Globus pallidus (tissue), 1 donor: ENCODE measurements at places on chromosomes 12 and 14.

- DNase-seq: peak; percentile 67
These were observed 2.2 kb downstream of the ENDOU start for GRCh38 chr12:47722941-47723631.

DNA sequence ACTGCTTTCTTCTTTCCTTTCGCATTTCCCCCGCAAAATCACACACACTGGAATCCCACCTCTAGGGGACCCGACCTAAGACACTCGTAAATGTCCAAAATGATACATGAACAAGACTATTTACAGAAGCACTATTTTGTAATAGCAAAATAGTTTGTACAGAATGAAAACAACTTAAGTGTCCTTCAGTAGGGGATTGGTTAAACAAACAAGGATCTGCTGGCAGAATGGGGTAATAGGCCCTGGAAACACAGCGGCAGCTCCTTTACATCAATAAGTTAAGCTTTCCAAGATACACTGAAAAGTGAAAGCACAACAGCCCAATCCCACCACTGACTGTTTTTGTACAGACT lies 48.8 kb downstream of the LTBP2 start:
- no peak for DNase-seq

DNA sequence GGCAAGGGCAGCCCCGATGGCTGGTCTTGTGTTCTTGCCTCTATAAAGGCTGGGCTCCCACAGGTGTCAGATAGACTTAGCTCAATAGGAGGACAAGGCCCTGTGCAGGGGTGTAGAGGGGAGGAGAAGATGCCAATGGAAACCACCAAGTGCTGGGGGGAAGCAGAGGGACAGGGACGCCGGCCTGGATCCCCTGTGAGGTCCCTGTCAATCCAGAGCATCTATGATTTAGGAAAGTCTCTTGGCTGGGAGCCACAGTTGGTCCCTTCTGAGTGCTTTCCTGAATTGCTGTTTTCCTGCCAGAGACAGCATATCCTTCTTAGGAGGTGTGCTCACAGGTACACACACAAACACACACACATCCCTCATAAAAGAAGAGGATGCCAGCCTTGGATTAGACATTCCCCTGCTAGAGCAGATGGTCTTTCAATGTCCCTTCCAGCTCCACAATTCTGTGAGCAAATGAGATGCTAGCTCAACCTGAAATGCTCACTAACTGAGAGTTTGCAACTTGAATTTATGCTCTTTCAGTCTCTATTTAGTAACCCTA lies 62.7 kb downstream of the TTC7B start:
- DNase-seq: no peak

GRCh38 chr12:56803750-56804149 lies 40.6 kb downstream of the HSD17B6 start:
- DNase-seq: no peak

- no peak for DNase-seq
These were observed 527.2 kb downstream of the MED13L start for GRCh38 chr12:115750340-115750739.

DNA sequence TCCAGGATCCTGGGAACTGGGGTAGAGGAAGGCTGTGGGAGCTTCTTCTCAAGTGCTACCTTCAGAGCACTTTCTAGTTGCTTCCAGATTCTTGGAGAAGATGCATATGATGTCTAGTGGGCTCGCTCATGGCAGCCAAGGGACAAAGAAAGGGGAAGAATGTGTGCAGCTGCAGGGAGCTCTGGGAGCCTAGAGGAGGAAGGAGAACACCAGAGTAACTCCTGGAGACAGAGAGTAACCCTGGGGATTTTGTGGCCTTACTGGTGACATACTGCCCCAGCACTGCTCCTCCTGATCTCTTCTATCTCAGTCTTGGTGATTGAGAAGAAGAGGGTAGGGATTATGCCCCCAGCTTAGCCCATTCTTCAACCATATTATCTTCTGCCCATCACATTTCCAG lies 10.3 kb upstream of the SP7 start:
- DNase-seq: no peak

GRCh38 chr12:48776956-48777355 lies 11.9 kb downstream of the ADCY6 start:
- no peak for DNase-seq

DNA sequence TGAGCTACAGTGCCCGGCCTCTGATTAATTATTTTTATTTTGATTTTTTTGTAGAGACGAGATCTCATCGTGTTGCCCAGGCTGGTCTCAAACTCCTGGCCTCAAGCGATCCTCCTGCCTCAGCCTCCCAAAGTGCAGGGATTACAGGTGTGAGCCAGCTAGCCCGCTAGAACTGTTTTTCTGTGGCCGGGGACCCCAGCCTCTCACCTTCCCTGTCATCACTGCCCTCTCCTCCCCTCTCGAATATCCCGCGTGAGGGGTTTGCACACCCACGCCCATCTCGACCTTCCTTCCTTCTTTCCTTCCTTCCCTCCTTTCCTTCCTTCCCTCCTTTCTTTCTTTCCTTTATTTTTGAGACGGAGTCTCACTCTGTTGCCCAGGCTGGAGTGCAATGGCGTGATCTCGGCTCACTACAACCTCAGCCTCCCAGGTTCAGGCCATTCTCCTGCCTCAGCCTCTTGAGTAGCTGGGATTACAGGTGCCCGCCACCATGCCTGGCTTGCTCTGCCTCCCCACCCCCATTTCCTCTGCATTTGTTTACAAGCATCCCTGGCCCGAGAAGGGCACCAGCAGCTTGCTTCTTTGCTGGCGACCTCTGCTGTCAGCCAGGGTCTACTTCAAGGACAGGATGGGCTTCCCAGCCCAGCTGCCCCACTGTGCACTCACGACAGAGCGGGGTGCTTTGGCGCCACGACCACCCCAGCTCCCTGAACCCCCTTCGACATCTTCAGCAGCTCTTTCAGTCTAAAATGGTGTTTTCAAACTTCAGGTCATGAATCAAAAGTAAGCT lies 4.3 kb upstream of the TRAF3 start:
- no peak for DNase-seq

GRCh38 chr14:44995770-44996294 lies 33.8 kb downstream of the TOGARAM1 start:
- DNase-seq: peak; percentile 41

DNA sequence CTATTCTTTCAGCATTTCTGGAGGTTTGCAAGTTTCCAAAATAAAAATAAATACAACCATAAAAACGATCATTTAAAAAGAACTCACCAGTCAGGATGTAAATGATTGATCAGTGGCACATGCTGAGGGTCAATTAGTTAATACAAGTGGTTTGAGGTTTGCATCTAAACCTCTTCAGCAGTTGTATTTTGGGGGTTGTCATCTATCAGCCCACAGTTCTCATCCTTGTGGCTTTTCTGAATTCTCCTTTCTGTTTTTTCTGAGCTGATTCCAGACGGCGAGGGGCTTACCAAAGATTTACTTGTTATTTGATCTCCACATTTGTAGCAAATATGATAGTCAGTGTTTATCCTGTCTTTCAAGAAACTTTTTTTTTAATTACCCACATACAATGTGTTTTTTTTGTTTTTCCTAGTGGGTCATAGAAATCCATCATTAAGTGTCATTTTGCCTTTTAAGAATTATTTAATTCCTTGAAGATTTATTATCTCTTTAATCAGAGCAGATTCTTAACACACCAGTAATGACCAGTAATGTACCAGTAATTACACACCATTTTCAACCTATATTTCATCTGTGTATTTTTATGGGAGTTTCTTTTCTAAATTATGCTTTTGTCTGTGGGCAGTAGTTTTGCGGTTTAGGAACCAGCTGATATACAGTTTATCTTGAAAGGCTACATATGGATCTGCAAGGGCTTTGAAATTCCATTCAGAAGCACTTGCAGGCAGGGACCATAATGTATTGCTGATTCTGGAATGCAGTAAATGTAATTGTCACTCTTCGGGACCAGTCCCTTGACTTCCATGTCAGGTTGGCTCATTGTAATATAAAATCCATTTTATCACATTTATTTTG lies 56.3 kb upstream of the DAAM1 start:
- no peak for DNase-seq

DNA sequence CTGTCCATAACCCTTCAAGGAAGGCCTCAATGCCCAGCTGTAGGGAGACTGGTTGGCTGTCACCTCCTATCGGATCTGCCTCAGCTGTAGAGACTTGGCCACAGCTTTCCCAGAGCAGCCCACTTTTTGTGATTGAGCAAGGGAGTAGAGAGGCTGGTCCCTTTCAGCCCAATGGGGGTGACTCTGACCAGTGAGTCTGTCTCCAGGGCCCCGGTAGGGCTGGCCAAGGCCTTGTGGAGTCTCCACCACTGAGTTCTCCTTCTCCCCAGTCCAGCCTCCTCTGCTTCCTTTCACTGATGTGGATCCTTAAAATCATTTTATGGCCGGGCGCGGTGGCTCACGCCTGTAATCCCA lies 14.5 kb upstream of the HPD start:
- DNase-seq: no peak

- DNase-seq: no peak
These were observed 22.2 kb downstream of the AGAP2 start for GRCh38 chr12:57716305-57716704.

- DNase-seq: peak; percentile 29
These were observed 63.3 kb upstream of the HSPB8 start for GRCh38 chr12:119115296-119115905.

GRCh38 chr14:94307410-94307992 lies 14.4 kb upstream of the SERPINA10 start:
- DNase-seq: no peak

GRCh38 chr12:56687223-56688128 lies 608 bp downstream of the PTGES3 start:
- peak; percentile 53 for DNase-seq

GRCh38 chr14:94407906-94408305 lies 19.5 kb upstream of the SERPINA1 start:
- no peak for DNase-seq

DNA sequence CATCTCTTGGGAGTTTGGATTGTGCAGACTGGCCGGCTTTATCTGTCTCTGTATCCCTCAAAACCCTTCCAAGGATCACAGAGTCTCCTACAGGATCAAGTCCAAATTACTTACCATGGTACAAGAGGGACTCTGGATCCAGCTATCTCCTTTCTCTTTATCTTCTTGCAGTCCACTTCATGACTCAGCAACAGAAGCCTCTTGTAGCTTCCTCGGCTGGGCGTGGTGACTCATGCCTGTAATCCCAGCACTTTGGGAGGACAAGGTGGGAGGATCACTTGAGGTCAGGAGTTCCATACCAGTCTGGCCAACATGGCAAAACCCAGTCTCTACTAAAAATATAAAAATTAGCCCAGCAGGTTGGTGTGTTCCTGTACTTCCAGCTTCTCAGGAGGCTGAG lies 189.7 kb downstream of the BCAT1 start:
- no peak for DNase-seq

DNA sequence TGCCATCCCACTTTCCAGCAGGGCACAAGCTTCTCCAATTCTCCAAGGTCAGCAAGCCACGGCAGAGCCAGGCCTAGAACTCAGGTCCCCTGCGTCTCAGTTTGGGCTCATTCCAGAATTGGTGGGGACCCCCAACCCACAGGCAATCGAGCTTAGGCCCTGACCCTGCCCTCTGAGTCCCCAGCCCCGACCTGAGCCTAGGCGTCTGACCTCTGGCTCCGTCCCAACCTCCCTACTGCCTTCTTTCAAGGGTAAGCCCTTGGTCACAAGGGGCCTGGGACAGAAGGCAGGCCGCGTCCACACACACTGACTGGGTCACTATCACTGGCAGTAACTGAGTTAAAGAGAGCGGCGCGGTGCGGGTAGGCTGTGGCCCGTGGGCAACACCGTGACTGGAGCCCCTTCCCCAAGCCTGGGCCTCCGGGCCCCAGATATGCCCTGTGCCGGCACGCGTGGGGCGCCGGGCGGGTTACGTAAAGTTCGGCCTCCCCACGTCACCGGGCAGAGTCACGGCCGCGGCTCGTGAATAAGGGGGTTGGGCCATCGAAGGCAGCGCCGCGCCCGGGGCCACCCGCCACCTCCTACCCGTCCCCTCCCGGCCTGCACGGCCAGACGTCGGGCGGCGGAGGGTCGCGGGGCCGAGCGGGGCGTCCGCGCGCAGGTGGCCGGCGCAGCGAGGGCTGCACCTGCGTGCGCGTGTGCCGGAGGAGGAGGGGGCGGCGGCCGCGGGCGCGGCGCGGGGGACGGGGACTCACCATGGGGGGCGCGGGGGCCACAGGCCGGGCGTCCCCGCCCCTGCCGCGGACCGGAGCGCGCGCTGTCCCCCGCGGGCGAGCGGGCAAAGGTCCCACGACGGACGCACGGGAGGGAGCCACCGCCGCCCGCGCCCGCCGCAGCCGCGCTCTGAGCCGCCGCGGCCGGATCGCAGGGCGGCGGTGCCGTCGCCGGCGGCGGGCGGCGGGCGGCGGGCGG lies 516 bp downstream of the ANKRD9 start:
- no peak for DNase-seq

DNA sequence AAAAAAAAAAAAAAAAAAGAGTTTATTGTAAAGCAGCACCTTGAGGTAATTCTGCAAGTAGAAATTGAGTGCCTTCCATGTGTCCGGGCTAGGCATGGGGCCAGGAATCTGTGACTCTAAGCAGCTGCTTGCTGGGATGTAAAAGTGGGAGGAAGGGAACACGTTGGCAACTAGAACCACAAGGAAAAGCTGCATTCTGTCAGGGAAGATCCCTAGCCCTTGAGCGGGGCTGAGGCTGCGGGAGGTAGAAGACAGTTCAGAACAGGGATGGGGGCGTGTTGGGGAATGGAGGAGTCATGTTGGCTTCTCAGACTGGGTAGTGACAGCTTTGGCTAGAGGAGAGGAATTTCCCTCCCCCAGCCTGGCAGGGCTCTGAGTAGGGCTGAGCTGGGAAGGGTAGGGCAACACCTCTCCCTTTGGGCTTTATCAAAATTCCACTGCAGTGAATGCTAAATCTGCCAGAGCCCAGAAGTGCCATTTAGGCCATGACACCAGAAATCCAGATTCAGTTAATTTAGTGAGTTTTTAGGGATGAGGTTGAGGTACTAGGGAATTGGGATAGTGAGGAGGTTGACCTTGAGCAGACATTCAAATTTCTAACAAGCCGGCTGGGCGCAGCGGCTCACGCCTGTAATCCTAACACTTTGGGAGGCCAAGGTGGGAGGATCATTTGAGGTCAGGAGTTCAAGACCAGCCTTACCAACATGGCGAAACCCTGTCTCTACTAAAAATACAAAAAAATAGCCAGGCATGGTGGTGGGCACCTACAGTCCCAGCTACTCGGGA lies 3.4 kb upstream of the TRAFD1 start:
- DNase-seq: peak; percentile 41

GRCh38 chr12:121711361-121712189 lies 977 bp upstream of the TMEM120B start:
- DNase-seq: no peak
